GM04504 (cell line): ENCODE measurements at places on chromosomes 5 and 9.

GRCh38 chr9:124290053-124290591, 32.4 kb downstream of the NEK6 start:
- no peak for DNase-seq

GRCh38 chr5:95134326-95134725, 150.6 kb downstream of the MCTP1 start:
- DNase-seq = no peak

- DNase-seq = no peak
Observed at GRCh38 chr5:100647461-100648230, 112.5 kb downstream of the FAM174A start.

- no peak for DNase-seq
Observed at GRCh38 chr9:86176468-86176867, 77.1 kb upstream of the GOLM1 start.

- no peak for DNase-seq
Observed at GRCh38 chr9:107789001-107789700, 299.6 kb upstream of the KLF4 start.

- no peak for DNase-seq
Observed at GRCh38 chr5:157602505-157602904, 26.9 kb upstream of the ADAM19 start.

DNA sequence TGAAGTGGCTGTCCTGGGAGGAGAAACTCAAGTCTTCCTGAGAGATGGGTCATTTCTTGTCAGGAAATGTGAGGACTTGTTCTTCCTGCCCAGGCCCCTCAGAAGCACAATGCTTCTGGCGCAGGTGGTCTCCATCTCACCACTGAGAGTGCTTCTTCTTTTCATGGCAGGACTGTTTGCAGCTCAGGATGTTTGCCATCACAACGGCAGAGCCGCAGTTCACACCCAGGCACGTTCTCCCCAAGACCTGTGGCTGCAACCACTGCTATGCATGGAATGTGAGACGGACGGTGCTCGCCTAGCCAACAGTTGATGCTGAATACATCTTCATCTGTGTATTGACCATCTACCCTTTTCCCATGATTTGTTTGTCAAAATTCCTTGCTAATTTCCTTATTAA, 216.3 kb downstream of the GADD45G start:
- DNase-seq = no peak

DNA sequence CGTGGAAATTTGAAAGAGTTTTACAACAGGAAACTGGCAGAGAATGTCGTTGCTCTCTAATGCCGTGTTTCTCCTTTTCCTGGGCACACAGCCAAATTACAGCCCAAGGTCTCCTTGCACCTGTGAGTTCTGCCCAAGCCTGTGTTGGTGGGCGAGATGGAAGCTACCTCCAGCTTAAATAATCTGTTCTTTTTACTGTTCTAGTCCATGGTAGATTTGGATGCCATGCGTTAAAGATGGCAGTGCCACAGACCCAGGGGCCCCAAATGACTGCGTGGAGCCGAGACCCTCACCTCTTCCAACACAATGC, 92.6 kb upstream of the IRX4 start:
- DNase-seq = no peak

DNA sequence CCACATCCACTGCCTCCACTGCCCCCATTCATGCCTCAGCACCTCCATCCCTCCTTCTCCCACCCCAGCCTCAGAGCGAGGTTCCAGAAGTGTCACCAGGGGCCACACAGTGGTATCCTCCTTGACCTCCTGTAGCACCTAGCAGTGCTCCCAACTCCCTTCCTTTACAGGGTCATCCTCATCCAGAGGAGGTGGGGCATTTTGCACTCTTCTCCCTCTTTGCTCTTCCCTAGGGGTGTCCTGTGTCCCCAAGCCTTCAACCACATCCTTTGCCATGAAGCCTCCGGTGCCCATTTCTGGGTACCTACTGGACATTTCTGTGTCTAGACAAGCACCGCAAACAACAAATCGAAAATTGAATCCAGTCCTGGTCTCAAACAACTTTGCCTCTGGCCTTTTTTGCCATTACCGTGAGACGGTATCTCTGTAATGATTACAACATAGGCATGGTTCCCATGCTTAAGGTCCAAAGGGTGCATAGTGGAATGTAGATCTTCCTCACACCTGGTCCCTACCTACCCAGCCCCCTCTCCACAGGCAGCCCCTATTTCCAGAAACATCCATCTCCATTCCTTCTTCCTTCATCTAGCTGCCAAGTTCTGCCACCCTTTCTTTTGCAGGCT, 17.6 kb downstream of the WWC1 start:
- no peak for DNase-seq

GRCh38 chr9:86352440-86353077, 1.7 kb downstream of the TUT7 start:
- DNase-seq = no peak

GRCh38 chr5:53438486-53439472, 41.6 kb upstream of the FST start:
- DNase-seq = peak; percentile 57

GRCh38 chr5:112935675-112936074, 13.6 kb upstream of the REEP5 start:
- DNase-seq = no peak

- no peak for DNase-seq
Observed at GRCh38 chr9:106964822-106965525, 102.0 kb downstream of the ZNF462 start.

- DNase-seq = no peak
Observed at GRCh38 chr5:152884006-152884405, 478.9 kb upstream of the NMUR2 start.

GRCh38 chr5:15650266-15650665, 150.3 kb downstream of the FBXL7 start:
- DNase-seq = no peak

DNA sequence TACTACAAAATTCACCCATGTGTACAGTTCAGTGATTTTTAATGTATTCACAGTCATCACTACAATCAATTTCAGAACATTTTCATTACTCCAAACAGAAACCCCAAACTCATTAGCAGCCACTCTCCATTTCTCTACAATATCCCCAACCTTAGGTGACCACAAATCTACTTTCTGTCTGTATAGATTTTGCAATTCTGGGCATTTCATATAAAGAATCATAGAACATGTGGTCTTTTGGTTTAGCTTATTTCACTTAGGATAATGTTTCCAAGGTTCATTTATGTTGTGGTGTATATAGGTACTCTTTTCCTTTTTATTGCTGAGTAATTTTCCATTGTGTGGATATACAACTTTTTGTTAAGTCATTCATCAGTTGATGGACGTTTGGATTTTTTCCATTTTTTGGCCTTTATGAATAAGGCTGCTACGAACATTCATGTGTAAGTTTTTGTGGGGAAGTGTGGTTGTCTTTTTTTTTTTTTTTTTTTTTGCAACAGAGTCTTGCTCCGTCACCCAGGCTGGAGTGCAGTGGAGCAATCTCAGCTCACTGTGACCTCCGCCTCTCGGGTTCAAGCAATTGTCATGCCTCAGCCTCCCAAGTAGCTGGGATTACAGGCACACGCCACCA, 54.5 kb downstream of the DOCK8 start:
- no peak for DNase-seq

DNA sequence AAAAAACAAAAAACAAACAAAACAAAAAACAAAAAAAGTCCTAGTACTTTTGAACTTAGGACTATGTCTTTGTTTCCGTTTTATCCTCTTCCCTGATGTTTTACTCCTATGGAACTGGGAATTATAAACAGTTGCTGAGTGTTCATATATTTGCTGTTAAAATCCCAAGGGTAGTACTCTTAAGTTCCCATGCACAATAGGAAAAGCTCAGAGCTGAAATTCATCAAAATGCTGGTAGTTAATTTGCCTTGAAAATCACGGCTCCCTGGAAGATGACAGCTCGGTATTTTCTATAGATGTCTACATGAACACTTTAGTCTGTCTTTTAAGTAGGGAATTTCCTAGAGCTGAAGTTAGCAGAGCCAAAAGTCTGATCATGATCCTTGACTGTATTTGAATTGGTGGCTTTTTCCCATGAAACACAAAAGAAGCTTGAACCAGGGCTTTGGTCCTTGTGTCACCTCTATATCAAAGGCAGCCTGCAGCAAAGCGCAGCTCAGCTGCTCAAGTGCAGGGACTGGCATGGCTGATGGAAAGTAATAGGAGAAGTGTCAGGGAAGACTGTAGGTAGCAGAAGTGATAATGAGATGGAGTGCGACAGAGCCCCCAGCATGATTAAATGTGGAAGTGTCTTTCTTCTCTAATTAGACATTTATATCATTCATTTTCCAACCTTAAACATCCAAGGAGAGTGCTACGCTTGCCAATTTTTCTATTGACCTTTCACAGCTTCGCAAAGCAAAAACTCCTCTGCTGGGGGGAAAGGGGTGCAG, 310.9 kb downstream of the TRIM36 start:
- DNase-seq = no peak

DNA sequence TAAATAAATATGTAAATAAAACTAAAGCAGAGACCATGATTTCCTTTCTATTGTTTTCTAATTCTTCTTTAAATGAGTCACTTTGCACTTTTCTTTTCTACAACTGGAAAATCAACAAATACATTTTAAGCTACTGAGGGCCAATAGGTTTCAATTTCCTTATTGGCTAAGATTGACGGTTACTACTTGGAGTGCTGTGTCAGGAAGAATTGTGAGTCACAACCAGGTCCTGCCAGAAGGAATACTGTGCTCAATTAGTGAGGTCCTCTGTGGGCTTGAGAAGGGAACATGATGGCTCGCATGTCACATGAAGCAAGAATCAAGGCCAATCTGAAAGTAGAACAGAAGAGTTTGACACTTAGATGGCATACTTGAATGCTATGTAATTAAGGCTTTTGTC, 110.8 kb downstream of the HMHB1 start:
- peak; percentile 59 for DNase-seq

GRCh38 chr9:78676623-78677022, 379.7 kb downstream of the PSAT1 start:
- peak; percentile 56 for DNase-seq

GRCh38 chr9:20568400-20568799, 53.9 kb downstream of the MLLT3 start:
- no peak for DNase-seq

DNA sequence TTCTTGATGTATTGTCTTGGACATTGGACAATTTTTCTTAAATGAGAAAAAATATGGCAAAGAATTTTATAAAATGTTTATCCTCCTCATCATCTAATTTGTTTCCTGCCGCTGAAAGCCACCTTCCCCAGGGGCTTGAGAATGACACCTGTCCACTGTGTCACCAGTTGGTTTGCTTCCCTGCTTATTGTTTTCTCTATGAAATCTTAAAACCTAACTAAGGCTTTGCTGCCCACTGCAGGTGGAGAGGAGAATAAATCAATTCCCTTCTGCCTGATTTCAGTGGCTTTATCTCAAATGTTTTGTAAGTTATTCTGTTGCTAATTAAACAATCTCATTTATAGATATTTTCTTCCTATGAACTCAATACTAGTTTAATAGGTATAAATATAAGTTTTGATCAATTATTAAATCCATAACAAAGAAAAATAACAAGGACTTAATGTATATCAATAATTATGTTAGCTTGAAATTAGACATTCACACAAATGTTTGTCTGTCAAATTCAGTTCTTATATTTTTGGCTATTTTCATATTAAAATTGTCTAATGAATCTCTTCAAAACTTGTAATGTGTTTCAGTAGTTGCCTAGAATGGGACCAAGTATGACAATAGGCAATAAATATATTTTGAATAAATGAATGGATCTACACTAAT, 822.5 kb downstream of the PTPRD start:
- no peak for DNase-seq

- DNase-seq = no peak
Observed at GRCh38 chr5:73968246-73968645, 342.2 kb downstream of the ARHGEF28 start.

DNA sequence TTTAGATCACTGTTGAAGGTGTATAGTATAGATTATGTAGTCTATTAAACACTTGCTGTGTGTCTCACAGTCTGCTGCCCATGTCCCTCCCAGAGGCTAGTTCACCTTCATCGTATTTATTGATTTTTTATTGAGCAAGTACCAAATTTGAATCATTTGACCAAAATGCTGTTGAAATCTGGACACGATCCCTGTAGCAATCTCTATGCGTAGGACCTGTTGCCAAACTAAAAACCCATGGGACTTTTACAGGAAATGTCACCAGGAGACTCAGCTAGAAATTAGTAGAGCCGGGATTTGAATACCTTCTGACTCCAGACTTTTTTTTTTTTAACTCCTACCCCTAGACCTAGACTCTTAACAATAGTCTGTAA, 17.5 kb downstream of the SLC31A1 start:
- no peak for DNase-seq

DNA sequence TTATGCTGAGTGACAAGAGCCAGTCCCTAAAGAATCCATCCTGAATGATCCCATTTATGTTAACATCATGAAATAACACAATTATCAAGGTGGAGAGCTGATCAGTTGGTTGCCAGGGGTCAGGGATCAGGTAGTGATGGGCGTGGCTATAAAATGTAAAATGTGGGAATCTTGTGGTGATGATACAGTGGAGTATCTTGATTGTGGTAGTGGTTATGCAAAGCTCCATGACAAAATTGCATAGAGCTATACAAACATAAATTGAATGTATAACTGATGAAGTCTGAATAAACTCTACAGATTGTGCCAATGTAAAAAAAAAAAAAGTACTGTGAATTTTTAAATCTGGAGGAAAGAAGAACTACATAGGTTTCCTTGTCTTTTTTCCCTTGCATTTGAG, 104.6 kb upstream of the SPATA31C2 start:
- DNase-seq = no peak

DNA sequence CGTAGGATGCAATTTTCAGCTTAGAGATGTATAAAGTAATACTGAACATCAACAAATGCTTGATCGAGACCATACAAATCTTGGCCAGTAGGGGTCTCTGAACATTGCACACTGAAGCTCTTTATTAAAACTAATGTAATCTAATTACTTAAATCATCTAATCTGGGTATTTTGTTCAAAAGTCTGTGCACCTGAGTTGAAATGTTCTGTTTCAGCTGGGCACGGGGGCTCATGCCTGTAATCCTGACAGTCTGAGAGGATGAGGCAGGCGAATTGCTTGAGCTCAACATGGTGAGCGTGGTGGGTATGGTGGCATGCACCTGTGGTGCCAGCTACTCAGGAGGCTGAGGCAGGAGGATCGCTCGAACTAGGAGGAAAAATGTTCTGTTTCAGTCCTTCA, 41.0 kb downstream of the ESM1 start:
- peak; percentile 27 for DNase-seq

- DNase-seq = no peak
Observed at GRCh38 chr9:71743882-71744281, 24.4 kb downstream of the CEMIP2 start.

DNA sequence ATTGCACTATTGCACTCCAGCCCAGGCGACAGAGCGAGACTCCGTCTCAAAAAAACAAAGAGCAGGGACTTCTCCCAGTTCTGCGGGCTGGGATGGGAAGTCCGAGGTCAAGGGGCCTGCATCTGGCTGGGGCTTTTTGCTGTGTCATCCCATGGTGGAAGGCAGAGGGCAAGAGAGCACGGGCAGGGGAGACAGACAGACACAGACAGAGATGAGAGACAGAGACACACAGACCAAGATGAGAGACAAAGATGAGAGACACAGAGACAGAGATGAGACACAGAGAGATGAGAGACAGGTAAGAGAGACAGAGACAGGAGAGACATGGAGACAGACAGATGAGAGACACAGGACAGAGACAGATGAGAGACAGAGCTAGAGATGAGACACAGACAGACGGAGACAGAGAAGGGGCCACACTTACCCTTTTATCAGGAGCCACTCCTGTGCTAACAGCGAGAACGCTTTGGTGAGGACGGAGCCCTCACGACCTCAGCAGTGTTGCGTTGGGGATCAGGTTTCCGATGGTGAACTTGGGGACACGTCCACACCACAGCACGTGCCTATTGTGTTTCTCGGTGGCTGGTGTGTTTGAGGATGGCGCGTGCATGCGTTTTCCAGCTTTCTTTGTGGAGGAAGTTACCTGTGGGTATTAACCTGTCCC, 8.9 kb upstream of the TOR4A start:
- DNase-seq = no peak
